Activated T-helper 9 cell treated with anti-CD3 and anti-CD28 coated beads, Interleukin-2, amount 50 U/mL, for 16 hours (primary cell): ENCODE measurements at places on chromosomes 5 and 9.

DNA sequence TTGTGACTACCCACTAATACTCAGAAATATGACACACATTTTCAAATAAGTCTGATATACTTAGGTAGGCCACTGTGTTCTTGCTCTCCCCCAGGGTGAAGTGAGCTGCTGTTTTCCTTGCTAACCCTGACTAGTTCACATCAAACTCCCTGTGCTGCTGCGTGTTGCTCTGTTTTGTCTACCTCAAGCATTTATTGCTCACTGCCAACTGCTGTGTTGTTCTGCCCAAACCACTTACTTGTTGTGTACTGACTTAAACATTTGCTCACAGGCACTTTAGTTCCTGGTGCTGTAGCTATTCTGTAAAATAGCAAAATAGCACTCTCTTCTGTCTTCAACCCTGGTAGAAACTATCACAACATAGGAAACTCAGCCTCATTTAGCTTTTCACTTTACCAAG, 255.7 kb downstream of the HCN1 start:
- DNase-seq, result no peak

DNA sequence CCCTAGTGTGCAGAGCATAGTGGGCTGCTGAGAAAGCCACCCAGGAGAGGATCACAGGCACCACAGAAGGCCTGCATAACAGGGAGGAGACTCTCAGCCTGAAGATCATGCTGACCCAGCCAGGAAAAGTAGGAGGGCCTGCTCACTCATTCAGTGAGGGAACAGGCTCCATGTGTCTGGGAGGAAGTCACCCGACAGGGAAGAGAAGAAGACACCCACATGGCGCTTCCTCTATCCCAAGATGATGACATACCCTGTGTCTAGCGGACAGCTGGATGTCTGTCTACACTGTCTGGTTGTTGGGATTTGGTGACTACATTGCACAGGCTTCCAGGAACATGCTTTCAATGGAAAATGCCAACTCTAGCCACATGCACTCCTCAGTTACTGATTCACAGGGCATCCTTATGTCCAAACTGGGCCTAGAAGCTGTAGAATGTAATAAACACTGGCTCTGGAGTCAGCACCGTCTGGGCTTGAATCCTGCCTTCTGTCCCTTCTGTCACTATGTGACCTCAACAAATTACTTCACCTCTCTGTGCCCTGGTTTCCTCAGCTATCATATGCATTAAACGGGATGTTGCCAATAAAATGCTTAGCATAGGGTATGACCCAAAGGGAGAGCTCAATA, 47.6 kb downstream of the KLHL3 start:
- no peak for DNase-seq

- DNase-seq, result no peak
Observed at GRCh38 chr9:122580360-122580759, 2.8 kb downstream of the OR1L8 start.

DNA sequence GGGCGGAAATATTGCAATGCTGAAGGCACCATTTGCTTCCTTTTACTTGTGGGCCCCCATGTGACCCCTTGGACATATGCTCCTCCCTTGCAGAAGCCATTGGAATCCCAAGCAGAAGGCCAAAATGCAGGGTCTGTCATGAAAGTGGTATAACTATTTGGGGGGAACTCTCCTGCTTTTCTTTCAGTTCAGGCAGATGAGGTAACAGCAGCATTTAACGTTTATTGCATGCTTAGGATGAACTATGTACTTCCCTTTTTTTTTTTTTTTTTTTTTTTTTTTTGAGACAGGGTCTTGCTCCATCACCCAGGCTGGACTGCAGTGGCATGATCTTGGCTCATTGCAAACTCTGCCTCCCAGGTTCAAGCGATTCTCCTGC, 7.8 kb downstream of the FOXI1 start:
- DNase-seq, result no peak

DNA sequence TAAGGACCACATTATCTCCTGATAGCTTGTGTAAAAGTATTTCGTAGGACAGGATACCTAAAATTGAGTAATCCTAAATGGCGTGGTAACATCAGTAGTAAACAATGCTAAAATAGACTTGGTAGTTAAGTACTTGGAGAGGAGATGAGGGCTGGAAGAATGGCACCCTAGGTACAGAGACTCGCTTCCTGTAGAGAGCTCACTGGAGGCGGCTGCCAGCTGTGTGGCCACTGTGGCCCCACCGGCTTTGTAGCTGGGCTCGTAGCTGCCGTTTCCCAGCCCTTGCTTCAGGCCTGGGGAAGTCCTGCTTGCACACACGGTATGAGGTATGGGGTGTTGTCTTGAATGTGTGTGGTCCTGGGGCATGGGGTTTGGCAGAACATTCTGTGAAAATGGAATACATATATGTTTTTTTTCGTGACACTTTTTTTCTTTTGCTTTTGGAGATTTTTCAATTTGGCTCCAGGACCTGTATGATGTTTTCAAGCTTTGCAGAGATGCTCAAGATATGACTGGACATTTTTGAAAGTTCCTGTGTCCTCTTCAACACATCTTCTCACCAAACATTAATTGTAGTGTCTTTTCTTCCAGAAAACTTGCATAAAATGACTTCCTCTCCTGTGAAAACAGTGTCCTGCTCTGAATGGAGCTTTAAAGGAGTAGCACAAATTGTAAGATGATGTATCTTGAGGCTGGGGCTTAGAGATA, 58.0 kb downstream of the RCL1 start:
- no peak for DNase-seq

GRCh38 chr9:136044207-136044970, 50.7 kb downstream of the NACC2 start:
- no peak for DNase-seq
